Stimulated activated naive CD8-positive, alpha-beta T cell treated with anti-CD3 and anti-CD28 coated beads, Interleukin-15, amount 100 ng/mL, for 72 hours (primary cell): ENCODE measurements at places on chromosomes 7 and 10.

DNA sequence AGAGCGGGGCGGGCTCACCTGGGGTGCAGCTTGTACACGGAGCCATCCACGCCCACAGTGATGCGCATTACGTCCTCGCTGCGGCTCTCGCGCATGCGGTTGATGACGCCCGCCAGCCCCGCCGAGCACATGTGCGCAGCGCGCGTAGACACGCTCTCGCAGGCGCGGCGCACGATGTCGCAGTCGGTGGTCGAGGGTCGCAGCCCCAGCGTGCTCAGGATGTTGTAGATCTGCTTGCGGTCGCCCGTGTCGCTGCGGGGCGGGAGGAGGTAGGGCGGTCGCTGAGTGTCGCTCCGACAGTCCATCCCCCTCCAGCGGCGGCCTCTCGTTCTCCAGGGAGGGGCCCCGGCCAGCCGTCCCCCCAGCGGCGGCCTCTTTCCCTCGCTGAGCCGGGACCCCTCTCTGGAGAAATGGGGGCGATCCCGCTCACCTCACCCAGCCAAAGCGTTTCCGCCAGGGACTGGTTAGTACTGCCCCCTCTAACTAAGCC, 4.4 kb upstream of the MYL7 start:
- peak; percentile 52 for DNase-seq

- no peak for DNase-seq
Measured at GRCh38 chr7:42666994-42667393, 244.9 kb downstream of the C7orf25 start.

DNA sequence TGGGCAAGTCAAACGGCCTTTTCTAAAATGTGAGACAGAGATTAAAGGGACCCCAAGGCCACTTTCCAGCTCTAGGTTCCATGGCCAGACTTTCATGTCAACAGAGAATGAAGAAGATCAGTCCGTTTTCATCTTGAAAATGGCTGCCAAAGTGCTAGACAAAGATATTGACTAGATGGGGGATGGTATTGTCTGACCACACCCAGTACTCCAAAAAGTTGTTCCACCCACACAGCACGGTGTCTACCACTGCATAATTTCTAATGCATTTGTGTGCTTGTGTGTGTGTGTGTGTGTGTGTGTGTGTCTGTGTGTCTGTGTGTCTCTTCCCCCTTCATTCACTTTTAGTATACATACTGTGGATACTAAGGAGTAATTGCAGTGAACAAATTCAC, 1.3 kb downstream of the COL1A2 start:
- DNase-seq, result no peak

DNA sequence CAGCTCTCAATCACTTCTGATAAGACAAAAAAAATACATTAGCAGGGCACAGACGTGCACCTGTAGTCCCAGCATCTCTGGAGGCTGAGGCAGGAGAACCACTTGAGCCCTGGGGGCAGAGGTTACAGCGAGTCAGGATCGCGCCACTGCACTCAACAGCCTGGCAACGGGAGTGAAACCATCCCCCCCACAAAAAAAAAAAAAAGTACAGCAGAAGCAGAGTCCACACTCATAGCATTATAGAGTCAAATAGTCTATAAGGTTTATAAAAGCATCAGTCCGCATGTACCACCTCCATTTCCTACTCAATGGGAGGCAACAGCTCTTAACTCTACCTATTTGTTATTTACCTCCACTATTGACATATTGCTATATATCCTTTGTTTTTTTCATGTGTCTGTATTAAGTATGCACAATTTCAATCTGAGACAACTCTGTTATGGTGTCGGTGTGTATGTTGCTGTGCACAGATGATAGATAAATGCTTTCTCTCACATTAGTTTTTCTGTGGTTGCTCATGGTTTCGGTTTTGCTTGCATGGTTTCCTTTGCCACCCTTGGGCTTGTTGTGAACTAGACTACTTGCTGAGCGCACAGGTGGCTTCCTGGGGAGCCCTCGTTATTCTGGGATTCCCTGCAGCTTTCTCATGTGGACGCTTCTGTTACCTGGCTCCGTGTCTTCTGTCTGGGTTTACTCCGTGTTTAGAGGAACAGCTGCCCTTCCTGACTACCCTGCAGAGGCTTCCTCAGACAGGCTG, 40.4 kb downstream of the PROSER2 start:
- DNase-seq, result peak; percentile 50

DNA sequence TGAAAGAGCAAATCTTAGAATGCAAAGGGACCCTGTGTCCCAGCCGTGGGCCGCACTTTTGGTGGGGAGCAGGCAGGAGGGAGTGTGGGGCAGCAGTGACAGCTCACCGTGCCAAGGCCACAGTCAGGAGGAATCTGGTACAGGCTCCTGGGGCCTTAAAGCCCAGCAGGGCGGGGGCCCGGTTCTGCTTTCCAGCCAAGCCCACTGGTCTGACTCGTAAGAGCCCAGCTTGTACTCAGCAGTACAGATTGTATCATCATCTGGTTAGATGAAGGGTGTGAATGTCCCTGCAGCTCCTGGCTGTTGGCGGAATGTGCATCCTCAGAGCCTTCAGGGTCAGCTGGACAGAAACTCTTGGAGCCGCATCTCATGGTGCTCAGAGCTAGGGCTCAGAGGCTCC, 30.5 kb upstream of the TRIM8 start:
- no peak for DNase-seq

- DNase-seq, result no peak
Measured at GRCh38 chr10:35927990-35928488, 285.9 kb upstream of the FZD8 start.

GRCh38 chr7:152202056-152202455, 176.6 kb downstream of the GALNT11 start:
- no peak for DNase-seq
